ENCODE measurements at places on chromosomes 4 and X.

GRCh38 chr4:189355590-189355989 lies 585.1 kb upstream of the FRG1 start:
- DNase-seq: no peak

- DNase-seq: no peak
These were observed 355.1 kb downstream of the PDHA2 start for GRCh38 chr4:96194993-96195392.

- DNase-seq: no peak
These were observed 13.2 kb downstream of the HS3ST1 start for GRCh38 chr4:11415409-11416070.

GRCh38 chrX:120790118-120790517 lies 85.5 kb downstream of the CT47B1 start:
- DNase-seq: peak; percentile 67

GRCh38 chrX:71107762-71108360 lies 1.3 kb upstream of the CXorf65 start:
- DNase-seq: peak; percentile 82

- DNase-seq: peak; percentile 90
These were observed 7.2 kb downstream of the FAM53A start for GRCh38 chr4:1676605-1677525.

DNA sequence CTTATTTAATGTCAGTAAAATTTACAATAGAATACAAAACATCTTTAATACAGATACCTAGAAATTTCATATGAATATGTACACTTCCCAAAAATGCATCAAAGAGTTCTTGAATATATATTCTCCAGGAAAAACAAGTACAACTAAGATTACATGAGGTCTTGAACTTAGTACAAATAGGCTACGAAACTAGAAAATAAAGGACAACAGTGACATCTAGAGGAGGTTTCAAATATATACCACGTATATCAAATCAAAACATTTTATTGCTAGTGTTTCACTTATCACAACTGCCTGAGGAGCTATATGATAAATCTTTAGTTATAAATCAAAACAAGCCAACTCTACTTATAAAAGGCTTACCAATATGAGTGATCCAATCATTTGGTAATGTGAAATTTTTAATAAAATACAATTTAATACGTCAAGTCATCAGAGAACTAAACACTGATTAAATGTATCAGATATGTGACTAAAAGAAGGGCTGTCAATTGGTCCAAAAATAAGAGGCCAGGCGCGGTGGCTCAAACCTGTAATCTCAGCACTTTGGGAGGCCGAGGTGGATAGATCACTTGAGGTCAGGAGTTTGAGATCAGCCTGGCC lies 36.6 kb downstream of the ANAPC10 start:
- DNase-seq: peak; percentile 82

- no peak for DNase-seq
These were observed 38.8 kb upstream of the STIM2 start for GRCh38 chr4:26821677-26822503.

DNA sequence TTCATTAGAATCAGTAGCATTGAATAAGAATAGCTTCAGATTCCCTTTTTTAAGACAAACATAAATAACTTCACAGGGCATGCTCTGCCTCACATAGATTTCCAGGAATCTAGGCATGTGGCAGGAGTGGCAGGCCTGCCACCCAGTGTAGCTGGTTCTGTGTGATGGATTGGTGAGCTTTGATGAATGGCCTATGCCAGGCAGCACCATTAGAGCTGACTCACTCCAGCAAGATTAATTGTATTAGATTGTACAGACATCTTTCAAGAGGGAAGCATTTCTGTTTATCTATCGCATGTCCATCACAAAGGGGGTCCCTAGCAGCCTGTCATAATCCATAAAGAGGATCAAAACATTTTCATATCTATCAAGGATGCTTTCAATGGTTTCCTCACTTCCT lies 71.9 kb downstream of the NAA11 start:
- DNase-seq: no peak

DNA sequence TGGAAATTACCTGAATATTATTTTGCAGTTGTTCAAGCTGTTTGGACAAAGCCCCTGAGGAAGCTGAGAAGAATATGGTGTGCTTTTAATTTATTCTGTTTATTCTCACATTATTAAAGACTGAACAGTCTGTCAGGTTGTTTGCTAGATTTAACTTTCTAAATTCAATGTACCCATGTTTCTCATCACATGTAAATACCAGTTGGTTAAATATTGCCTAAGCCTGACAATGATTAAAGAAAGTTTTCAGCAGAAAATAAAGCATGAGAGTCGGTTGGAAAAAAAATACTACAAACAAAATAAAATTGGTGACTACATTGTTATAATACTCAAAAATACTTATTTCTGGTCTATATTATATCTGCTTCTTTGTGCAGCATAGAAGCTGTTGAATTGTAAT lies 1974.7 kb downstream of the ARAP2 start:
- no peak for DNase-seq

DNA sequence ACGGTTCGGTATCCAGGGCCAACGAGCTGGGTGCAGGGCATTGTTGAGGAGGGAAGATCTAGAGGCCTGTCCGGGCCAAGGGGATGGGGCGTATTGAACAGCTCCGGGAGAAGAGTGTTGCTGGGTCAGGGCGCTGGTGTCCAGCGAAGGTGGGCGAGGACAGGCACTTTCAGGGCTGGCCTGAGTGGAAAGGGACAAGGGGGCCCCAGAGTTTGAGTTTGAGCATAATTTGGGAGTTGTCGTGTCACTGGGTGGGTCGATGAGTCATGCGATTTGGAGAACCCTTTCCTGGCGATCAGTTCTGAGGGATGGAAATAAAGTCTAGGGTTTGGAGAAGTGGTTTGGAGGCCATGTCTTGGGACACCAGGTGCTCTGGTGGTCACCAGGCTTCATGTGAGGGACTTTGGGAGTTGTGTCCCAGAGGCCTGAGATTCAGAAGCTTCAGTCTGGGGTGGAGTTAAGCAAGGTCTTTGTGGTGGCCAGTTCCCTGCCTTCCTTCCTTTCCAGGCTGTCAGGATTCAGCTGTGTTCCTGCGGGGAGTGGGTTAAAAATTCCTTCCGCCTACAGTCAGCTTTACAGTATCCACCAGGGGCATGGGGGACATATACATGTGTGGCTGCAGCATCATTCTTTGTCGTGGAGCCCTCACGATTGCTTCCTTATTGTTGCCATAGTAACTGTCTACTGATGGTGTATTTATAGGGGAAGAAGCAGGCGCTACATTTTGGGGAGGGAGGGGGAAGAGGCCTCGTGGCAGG lies 504 bp downstream of the PRRG3 start:
- no peak for DNase-seq

DNA sequence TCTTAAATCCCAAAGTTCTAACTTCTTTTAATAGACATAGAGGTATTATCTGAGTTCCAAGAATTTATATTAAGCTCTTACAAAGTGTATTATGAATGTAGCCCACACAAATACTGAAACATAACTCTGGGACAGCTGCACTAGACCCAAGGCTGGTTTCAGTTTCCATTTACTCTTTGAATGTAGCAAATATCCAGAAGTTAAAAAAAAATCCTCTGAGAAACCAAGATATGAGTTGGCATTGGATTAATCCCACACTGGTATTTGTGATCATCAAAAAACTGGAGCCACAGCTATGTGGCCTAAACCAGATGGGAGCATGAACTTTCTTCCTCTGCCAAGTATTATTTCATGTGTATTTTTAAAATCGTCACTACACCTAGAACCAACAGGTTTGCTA lies 23.6 kb upstream of the SMPX start:
- DNase-seq: no peak

DNA sequence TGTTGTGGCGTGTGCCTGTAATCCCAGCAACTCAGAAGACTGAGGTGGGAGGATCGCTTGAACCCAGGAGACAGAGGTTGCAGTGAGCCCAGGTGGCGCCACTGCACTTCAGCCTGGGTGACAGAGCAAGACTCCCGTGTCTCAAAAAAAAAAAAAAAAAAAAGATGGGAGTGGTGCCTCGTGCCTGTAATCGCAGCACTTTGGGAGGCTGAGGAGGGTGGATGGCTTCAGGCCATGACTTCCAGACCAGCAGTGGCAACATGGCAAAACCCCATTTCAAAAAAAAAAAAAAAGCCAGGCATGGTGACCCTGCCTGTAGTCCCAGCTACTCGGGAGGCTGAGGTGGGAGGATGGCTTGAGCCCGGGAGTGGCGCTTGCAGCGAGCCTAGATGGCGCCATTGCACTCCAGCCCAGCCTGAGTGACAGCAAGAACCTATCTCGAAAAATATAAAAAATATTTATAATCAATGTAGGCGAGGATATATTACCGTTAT lies 27.0 kb downstream of the EIF2S3 start:
- peak; percentile 69 for DNase-seq

GRCh38 chr4:2831611-2832308 lies 11.9 kb upstream of the ADD1 start:
- DNase-seq: no peak

DNA sequence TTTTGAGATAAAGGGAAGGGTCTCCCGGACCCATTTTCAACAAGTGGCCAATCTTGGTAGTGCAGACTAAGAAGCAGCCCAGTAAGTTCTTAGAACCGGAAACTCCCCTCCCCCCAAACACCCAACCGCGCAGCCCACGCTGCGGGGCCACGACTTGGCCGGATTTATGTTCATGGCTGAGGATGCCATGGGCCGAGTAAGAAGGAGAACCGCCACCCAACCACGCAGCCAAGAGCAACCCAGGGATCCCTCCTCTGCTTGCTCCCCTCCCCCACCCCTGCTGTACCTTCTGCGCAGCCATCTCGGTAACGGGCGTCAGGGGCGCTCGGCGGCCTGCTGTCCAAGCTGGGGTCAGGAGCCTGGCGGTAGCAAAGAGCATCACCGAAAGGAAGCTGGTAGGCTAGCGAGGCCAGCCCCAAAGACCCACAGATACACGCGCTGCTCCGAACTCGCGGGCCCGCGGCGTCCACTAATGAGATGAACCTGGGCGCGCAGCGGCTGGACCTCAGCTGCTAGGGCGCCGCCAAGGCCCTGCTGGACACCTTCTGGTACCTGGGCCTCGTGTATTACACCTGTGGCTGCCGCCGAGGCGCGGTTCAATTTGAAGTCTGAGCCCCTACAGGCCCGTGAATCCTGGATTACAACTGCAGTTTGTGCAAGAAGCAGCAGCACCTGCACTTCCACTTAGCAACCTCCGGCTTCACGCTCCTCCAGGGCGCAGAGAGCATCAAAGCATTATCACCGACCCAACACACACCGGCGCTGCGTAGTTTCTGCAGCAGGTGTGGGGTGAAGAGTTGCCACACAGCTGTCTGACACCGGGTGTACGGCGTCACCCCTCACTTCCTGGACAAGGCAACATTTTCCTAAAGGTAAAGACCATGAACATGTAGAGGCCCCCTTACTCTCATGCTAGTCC lies 63.4 kb downstream of the NUDT10 start:
- DNase-seq: peak; percentile 39

GRCh38 chr4:56727150-56727549 lies 46.1 kb upstream of the HOPX start:
- DNase-seq: no peak

GRCh38 chrX:35680940-35681346 lies 117.2 kb upstream of the MAGEB16 start:
- DNase-seq: no peak

GRCh38 chr4:182103614-182104319 lies 139.4 kb upstream of the TENM3 start:
- no peak for DNase-seq

GRCh38 chr4:88143504-88143903 lies 14.9 kb downstream of the ABCG2 start:
- DNase-seq: no peak

GRCh38 chr4:184310171-184310567 lies 92.5 kb upstream of the ENPP6 start:
- peak; percentile 58 for DNase-seq

GRCh38 chr4:43776371-43776770 lies 672.2 kb downstream of the KCTD8 start:
- peak; percentile 40 for DNase-seq

DNA sequence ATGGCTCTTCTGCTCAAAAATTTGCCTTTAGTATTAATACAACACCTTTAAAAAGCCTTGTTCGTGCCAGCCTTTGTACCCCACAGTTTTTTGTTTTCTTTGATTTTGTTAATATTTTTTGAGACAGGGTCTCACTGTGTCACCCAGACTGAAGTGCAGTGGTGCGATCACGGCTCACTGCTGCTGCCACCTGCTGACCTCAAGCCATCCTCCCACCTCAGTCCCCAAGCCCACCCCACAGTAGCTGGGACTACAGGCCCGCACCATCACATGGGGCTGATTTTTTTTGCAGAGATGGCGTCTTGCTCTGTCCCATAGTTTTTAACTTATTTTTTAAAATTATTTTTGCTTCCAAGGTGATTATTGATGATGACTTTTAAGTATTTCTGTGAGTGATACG lies 134.0 kb downstream of the HTR2C start:
- no peak for DNase-seq

DNA sequence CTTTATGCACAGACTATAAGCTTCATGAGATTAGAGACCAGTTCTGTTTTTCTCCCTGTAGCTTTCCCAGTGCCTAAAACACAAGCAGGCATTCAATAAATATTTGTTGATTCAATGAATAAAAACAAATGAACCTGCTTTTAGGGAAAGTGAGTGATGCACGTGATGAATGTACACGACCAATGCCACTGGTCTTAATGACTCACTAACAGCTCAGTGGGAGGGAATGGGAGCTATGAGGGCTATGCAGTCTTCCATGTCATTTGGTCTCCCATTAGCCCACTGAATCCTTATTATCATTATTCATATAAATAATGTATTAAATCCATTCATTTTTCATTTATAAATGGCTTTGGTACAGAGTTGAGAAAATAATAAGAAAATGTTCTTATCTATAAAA lies 247.4 kb downstream of the FBXO8 start:
- DNase-seq: no peak

DNA sequence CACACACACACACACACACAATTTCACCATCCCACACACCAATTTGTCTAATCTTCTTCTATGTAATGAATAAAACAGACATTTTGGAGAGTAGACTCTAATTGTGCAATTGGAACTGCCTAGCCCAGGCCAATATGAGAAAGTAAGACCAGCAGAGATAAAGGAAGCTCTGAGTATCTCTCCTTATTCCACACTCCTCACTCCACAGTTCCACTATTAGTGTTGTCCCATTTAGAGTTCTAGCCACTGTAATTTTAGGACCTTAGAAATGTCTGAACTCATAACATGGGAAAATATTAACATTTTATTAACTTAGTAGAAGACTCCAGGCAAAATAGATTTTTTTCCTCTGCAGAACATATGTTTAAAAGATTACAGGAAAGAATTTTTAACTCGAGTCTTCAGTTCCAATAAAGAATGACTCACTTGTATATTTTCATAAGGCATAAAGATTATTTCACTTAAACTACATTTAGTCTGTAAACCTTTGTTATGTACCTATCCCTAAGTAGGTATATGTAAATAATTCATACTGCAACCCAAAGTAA lies 297.6 kb upstream of the INTU start:
- DNase-seq: no peak
